ENCODE measurements at places on chromosomes 3 and 15.
A peak's percentile ranks its signal among the peaks of the same experiment; 100 is the strongest.

DNA sequence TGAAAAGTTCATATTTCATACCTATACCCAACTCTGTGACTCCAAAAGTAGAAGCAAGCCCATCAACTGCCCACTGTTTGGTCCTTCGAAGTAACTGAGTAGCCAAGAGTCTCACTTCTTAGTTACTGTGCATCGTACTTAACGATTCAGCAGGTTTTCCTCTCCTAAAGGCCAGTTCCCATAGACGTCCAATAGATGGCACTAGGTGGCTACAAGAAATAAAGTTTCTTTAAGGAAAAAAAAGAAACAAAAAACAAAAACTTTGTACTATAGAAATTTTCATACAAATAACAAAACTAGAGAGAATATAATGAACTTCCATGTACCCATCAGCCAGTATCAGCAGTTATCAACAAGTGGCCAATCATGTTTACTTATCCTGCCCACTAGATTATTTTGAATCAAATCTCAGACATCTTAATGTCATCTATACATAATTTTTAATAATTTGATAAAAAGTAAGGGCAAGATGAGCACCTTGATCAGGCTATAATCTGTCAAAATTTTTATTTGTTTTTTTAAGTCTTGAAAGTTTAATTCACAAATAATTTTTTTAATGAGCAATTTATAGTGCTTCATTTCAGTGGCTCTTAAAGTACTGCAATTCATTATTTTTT, 63.8 kb upstream of the ACP3 start:
- no peak for DNase-seq

- DNase-seq: no peak
These were observed 3.7 kb downstream of the IGF2BP2 start for GRCh38 chr3:185820973-185821758.

GRCh38 chr15:31214864-31215489, 111.7 kb upstream of the KLF13 start:
- no peak for DNase-seq

GRCh38 chr3:69458803-69459365, 73.0 kb upstream of the FRMD4B start:
- DNase-seq: no peak

GRCh38 chr15:23854203-23854911, 167.3 kb upstream of the NDN start:
- no peak for DNase-seq

DNA sequence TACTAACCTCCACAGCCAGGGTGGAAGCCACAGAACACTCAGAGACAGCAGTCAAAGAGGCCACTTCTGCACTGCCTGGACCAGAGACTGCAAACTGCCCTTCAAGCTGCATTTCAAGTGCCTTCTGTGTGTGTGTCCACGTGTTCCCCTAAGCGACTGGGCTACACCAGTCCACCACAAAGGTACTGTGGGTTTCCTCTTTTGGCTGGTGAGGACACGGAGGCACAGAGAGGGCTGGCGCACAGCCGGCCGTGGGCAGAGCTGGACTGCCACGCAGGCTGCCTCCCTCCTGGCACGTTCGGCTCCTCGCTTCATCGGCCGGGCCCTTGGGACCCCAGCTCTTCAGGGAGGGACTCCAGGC, 60.9 kb downstream of the MGLL start:
- DNase-seq: no peak

- peak; percentile 15 for DNase-seq
These were observed at the start of gene GLDN for GRCh38 chr15:51341366-51342226. TSS of gene GLDN (plus strand) at chr15:51341655. CDS start at chr15:51341685, 30 bp downstream.

DNA sequence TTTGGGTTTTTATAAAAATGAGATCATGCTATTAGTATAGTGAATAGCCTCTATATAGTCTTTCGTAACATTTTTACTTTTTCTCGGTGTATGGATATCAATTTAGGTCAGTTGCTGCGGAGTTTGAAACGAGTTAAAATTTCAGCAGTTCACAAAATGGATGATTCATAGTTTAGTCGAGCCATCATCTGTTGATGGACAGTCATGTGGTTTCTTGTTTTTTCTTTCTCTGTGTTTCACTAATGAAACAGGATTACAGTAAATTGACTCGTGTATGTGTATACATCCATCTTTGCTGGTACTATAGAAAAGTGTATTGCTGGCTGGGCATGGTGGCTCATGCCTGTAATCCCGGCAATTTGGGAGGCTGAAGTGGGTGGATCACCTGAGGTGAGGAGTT, 106.8 kb downstream of the IGF1R start:
- DNase-seq: no peak

DNA sequence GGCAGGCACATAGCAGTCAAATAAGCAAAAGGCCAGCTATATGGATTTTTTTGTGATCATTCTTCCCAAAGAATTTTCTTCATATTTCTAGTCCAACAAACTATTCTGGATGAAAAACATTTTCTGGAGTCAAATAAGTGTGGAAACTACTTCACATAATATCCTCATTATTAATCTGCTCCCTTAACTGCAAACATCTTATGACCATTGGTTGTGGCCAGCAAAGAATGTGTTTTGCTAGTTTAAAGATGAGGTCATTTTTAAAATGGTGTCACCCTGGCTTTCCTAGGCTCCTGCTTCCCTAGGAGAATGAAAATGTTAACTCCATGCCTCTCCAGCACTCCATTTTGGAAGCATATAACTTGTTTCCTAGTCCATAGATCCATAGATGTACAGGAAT, 118.8 kb downstream of the SST start:
- DNase-seq: no peak

- DNase-seq: no peak
These were observed 118.7 kb downstream of the NUP210 start for GRCh38 chr3:13301286-13301987.

DNA sequence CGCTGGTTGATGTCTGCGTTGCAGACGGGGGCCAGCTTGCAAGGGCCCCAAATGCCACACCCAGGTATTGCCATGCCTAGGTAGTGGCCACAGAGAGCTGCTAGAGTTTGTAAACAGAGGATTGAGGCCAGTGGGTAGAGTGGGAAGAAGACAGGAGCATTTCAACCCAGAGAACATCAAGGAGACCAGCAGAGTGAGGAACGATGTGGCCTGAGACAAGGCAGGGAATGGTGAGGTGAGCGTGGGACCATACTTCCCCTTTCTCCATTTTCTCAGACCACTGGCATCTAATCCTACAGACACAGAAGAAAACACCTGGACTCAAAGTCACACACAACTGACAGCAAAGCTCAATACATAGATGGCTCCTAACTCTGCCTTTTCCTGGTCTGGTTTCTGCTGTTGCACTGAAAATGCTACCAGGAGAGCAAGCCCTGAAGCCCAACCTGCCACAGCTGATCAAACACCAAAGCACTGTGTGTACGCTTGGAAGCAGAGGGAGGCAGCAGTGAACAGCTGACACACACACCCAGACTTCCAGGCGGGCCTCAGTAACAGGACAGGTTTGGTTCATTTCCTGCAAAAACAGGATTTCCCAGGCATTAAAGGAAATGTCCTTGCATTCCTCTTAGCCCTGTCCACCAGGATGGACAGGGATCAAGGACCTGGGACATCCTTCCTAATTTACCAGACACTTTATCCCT, 1.6 kb downstream of the FAM174B start:
- no peak for DNase-seq

DNA sequence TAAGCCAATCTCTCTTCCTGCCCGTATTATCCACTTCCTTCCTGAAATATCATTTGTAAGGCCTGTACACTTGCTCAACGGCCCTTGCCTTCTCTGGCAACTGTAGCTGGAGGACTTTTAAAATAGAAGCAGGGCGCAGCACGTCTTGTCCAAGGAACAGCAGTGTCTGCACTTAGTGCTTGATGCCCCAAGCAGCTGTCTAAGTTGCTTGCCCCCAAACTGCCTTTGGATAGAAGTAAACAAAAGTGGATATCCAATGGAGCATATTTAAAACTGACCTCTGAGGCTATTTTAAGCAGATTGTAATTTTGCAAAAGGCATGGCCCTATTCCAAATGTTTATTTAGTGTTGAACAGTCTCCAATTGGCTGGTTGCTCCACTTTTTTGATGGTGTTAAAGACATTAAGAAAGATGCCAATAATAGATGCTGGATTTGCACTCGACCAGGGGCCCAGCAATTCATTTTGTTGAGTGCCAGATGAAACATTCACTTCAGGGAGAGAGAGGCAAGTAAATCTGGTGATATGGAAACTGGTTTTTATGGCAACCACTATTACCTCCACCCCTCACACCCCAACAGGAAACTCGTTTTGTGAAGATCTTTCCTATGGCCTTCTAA, 526.8 kb upstream of the TBL1XR1 start:
- no peak for DNase-seq

GRCh38 chr3:95615592-95616310, 1198.6 kb upstream of the EPHA6 start:
- no peak for DNase-seq

DNA sequence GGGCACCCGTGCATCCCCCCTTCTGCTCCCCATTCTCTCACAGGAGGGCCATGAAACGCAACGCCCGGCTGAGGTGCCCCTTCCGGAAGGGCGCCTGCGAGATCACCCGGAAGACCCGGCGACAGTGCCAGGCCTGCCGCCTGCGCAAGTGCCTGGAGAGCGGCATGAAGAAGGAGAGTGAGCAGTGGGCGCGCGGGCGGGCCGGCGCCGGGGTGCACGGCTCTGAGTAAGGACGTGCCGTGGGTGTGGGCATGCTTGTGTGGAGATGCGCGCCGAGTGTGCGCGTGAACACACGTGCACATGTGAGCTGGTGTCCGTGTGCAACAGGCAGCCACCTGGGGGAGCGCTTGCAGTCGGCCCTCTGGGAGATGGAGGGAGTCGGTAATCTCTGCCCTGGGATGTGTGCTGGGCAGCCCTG, 28.1 kb downstream of the NR1I2 start:
- DNase-seq: no peak

GRCh38 chr3:153618176-153618575, 456.1 kb downstream of the RAP2B start:
- DNase-seq: no peak

- peak; percentile 67 for DNase-seq
These were observed 65.6 kb downstream of the SYNPR start for GRCh38 chr3:63343674-63344073.

DNA sequence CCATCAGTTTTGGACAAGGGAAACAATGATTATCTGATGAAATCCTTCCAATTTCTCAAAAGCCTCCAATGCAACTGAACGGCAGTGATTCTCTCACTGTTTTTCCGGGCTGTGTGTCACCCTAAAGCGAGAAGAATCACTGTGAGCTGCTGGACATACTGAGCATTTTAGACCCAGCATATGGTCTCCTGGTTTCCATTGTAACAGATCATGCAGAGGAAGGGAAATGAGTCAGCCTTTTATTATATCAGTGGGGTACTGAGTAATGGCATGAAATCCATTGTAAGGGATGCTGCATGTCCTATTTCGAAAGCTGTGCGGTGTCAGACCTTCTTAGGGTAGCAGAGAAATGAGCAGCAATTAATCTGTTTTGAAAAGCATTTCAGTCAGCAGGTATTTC, 287.1 kb downstream of the IL5RA start:
- no peak for DNase-seq

DNA sequence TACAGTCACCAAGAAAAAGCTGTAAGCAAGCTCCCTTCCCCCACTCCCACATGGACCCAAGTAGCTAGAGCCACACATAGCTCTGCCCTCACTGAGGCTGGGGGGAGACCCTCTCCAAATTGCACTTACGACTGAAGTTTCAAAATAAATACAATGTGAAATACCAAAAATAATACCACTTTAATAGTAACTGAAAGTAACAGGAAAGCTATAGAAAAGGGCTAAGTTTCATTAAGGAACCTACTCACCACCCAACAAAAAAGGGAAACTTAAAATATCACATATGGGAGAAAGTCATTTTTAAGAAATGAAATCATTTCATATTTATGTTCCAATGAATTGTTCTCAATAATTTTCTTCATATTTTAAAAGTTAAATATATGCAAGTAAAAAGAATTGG, 130.4 kb upstream of the UBE2E2 start:
- no peak for DNase-seq

DNA sequence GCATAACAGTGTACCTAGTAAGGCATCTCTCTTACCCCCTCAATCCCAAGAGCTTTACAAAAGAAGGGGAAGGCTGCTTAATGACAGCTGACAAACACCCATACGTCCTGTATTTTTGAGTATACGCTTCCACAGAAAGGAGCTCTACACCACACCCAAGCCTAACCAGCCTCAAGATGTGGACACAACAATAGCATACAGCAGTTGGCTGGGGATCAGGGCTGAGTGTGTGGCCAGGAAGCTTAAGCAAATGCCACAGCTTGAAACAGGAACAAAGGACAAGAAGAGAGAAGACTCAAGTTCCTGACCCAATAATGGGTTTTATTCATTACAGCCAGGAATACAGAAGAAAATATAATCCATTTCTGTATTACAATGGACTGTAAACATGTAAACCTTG, 6.9 kb downstream of the HEXA start:
- no peak for DNase-seq

GRCh38 chr15:66912441-66912840, 153.0 kb upstream of the SMAD3 start:
- no peak for DNase-seq

DNA sequence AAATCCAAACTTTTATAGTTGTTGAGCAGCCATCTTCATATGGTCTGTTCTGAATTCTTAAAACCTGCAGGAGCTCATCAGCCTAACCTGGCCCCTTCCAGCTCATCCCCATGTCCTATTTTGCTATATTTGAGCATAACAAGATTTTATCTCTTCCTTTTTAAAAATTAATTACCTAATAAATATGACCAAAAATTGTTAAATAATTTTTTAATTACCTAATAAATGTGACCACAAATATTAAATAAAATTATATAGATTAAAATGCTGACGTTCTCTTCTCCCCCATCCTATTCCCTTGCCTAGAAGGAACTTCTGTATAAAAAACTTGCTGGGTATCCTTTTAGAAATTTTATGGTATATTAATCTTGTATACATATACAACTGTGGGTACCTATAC, 43.7 kb downstream of the OXNAD1 start:
- DNase-seq: no peak

DNA sequence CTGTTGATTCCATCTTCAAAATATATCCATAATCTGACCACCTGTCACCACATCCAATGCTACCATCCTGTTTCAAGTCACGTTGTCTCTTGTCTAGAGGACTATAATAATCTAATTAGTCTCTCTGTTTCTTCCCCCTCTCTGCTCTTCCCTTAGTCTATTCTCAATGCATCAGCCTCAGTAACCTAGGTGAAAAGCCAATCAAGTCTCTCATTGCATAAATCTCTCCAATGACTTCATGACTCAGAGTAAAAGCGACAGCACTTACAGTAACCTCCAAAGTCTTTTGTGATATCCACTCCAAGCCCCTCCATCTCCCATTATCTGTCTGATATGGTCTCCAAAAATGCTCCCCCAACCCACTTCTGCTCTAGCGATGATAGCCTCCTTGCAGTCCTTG, 7.2 kb downstream of the UBA3 start:
- no peak for DNase-seq

GRCh38 chr3:46359733-46360493, 6.0 kb downstream of the CCR2 start:
- DNase-seq: no peak

GRCh38 chr3:33058765-33059164, 38.2 kb downstream of the GLB1 start:
- no peak for DNase-seq

GRCh38 chr3:44136421-44136820, 105.3 kb upstream of the TOPAZ1 start:
- DNase-seq: no peak

- no peak for DNase-seq
These were observed 181.0 kb upstream of the GADL1 start for GRCh38 chr3:31075471-31075870.

All from GOT3 (cell line).